ENCODE measurements at places on chromosomes 11 and 22.

DNA sequence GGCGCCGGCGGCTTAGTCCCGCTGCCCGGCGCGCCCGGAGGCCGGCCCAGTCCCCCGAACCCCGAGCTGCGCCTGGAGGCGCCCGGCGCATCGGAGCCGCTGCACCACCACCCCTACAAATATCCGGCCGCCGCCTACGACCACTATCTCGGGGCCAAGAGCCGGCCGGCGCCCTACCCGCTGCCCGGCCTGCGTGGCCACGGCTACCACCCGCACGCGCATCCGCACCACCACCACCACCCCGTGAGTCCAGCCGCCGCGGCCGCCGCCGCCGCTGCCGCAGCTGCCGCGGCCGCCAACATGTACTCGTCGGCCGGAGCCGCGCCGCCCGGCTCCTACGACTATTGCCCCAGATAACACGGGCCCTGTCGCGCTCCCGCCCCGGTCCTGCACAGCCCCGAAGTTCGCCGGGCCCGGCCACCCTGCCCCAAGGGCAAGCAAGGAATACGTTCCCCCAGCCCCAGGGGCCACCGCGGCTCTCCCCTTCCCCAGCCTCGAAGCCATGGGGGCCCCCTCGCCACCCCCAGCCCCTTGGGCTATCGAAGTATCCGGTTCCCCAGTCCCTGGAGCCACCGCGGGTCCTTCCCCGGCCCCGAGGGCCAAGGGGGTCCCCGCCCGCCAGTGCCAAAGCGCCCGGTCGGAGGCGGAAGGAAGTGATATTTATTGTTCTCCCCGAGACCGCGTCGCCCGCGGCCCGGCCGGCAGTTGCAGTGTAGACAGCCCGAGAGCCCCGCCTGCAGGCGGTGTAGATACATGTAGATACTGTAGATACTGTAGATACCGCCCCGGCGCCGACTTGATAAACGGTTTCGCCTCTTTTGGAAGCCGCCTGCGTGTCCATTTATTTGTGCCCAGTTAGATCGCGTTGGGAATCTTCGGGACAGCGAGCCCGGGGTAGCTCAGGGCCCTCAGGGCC is 6.2 kb downstream of the TBX1 start:
- peak; percentile 30 for DNase-seq

DNA sequence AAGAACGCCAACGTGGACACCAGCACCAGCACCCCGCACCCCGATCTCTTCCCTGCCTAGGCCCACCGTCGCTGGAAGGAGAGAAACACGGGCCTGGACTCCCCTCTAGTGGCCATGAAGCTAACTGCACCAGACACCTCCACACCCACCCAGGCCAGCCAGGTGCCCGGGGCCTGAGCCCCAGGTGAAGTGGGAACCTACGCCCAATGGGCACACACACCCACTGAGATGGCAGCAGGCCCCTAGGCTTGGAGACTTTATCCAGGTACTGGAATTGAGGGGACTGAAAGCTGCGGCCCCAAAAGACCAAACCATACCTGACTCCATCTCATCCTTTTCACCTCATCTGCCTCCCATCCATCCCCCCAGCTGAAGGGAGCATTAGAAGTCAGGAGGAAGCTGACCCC is 81.0 kb downstream of the BUD13 start:
- peak; percentile 46 for DNase-seq

GRCh38 chr22:40348025-40348658 is 1.8 kb downstream of the ADSL start:
- DNase-seq: peak; percentile 57

- no peak for DNase-seq
Observed at GRCh38 chr11:102583141-102583873, 41.8 kb downstream of the MMP20 start.

DNA sequence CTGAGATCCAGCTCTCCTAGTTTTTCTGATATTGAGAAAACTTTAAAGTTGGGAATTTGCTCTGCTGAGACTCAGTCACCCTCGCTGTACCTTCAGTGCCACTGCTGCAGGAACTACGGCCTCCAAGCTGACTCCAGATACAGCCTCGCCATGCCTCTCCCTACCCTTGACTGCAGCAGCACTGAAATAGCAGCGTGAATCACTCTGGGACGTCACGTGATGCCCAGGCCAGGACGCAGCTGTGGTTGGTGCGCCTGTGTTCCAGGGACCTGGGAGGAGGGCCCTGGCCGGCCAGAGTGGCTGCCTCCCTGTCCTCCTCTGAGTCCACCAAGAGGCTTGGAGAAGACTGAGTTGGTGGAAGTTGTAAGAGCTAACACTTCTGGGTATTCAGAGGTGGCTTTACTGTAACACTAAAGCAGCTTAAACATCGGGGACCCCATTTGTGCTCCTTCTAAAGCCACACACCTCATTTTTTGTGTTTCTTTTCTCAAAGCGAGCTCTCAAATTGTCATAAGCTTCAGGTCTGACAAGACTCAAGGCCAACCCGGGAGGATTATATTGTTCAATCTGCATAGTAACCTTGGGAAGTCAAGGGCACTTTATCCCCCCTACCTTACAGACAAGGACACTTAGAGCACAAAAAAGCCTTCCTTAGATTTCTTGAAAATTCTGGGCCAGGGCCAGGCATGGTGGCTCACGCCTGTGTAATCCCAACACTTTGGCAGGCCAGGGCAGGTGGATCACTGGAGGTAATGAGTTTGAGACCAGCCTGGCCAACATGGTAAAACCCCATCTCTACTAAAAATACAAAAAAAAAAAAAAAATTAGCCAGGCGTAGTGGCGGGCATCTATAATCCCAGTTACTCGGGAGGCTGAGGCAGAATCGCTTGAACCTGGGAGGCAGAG is 4.2 kb upstream of the STIP1 start:
- DNase-seq: peak; percentile 88

DNA sequence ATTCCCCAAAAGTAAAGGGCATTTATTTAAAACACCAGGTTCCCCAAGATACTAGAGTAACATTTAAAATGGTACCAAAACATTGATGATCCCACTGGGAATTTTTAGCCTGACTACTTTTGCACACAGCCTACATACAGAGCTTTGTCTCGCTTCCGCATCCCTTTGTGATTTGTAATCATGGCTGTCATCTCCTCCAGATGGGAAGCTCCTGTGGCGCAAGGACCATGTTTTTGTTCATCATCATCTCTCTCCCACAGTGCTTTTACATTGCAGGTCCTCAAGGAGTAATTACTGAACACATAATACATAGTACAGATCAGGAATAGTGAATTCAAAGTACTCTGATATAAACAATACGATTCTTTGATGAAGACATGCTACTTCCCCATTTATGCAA is 231.2 kb upstream of the MTNR1B start:
- DNase-seq: no peak

- DNase-seq: no peak
Observed at GRCh38 chr11:67545280-67545679, 22.0 kb upstream of the CABP2 start.

DNA sequence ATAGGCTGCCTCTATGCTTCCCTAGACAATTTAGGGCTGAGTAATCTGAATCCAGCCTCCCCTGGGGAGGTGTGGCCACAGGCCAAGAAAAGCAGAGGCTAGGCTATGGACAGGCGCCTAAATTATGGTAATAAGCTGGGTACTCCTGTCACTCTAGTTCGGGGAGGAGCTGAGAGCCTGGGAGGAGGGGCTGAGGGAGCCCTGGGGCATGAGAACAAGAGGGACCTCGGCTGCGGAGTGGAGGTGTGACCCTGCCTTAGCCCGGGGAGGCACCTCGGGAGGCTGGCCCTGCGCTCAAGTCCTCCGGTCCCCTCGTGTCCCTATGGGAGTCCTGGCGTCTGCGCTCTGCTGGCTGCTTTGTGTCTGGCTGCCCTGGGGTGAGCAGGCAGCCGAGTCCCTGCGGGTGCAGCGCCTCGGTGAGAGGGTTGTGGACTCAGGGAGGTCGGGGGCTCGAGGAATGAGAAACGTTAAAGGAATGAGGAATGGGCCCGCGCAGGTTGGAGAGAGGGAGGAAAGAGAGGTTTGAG is at the start of gene OTOG:
TSS of gene OTOG (plus strand) at position 209 of the 527 bp plus-strand sequence. CDS start at position 323, 114 bp downstream.
- DNase-seq: no peak

DNA sequence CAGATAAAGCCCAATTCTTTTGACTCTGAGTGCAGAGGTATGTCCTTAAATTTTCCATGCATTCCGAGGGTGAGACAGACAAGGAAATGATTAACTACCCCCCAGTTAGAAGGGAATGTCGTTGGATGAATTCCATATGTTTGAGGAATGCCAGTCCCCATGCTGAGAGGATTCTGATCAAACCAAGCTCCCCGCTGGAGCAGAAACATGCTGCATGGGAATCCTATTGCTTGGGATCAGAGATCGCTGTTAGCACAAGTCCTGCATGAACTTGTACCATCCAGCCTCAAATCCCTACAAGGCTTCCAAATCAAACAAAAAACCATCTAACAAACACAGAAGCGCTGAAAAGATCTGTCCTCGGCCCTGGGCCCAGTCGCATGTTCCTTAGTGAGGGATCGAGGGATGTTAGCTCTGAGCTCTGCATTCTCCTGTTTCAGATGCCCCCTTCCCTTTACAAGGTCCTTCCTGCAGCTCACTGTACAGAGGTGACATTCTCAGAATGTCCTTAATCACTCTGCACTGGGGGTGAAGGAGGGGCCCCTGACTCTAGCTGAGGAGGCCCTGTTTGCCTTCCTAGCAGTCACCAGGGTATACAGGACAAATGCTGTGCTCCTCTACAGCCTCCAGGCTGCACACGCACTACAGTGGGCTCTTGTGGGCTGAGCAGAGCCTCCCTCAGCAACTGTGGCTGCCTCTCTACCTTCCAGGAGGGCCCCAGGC is 353.4 kb downstream of the TENM4 start:
- DNase-seq: no peak

- no peak for DNase-seq
Observed at GRCh38 chr11:12330485-12331231, 46.7 kb upstream of the PARVA start.

DNA sequence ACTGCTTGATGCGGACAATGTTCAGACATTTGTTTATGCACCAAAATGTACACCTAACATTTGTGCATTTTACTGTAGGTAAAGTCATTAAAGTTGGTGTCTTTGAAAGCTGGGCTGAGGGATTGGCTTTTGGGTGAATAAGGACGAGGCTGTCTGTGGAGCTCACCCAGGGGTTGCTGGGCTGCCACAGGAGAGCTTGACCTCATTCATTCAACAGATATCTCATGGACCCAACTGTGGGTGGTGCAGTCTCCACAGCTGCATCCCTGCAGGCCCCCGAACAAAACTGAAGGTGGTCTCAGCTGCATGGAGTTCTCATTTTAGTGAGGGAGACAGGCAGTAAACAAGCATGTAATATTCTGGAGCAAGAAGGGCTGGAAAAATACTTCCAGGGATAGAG is 32.7 kb downstream of the SGSM3 start:
- DNase-seq: no peak

- DNase-seq: no peak
Observed at GRCh38 chr11:84243629-84244263, 957.6 kb upstream of the CCDC90B start.

DNA sequence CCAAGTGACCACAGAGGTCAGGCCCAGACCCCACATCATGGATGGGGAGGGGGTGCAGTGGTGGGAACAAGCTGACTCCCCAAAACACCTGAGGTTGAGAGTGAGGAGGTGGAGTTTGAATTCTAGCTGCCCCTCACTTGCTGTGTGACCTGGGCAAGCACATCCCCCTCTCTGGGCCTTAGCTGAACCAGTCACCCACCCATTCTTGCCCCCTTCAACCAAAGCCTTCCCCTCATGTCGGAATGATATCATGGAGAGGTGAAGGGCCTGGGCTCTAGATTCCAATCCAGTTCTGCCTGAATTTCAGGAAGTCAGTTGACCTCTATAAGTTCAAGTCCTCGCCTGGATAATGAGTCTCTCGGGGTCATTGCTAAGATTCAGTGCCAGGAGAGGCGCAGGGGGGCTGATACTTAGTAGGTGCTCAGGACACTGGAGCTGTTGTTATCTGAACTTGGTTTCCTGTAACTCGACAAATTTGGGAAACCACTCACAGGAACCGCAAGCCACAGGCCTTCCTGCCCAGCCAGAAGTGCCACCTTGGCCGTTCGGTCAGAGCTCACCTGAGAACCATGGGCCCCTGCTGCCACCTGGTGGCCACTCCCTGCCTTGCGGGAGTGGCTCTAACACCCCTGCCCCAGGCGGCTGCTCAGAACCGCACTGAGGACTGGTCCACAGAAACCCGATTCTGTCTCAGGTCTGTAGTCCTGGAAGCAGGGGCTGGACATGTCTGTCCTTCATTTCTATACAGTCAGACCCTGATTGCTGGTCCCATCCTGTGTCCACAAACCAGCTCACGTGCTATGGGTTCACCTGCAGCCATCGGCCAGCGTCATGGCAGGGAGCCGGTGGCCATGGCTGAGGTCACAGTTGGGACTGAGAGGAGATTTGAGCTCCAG is 6.9 kb downstream of the CDC42EP1 start:
- peak; percentile 96 for DNase-seq

DNA sequence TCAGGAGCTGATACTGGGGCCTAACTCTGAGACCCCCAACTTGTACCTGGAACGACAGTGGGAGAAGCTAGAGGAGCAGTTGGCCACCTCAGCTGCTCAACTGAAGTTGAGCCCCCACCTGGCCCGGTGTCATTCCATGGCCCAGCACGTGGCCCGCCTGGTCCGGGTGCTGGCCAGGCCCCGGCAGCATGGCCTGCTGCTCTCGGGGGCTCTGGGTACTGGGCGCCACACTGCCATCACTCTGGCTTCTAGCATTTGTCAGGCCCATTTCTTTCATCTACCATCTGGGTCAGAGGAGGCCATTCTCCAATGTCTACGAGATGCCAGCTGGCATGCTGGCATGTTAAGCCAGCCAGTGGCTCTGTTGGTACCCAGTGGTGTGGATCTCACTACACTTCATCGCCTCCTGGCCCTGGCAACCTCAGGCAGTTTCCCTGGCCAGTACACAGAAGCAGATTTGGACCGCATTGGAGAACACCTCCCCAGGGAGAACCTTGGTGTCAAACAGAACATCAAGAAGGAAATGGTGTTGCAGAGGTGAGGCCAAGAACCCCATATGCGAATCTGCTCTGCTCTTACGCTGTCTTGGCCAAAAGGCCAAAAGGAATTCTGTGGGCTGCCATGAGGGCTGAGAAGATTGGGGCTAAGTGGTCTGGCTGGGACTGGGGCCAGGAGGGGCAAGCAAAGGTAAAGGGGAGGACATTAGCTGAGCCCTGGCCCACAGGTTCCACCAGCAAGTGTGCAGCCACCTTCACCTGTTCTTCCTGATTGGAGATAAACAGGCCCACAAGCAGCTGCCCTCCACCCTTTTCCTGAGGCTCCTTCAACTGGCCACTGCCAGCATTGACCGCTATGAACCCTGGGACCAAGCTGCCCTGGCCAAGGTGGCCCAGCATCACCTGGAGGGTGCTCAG is 45.4 kb downstream of the RRP8 start:
- no peak for DNase-seq

- no peak for DNase-seq
Observed at GRCh38 chr11:130295657-130296056, 19.1 kb downstream of the ZBTB44 start.

- DNase-seq: no peak
Observed at GRCh38 chr22:33811208-33811607, 109.1 kb downstream of the LARGE1 start.

Measured in MM.1S (cell line).